Stimulated activated CD8-positive, alpha-beta memory T cell treated with anti-CD3 and anti-CD28 coated beads, Interleukin-15, amount 100 ng/mL, for 24 hours (primary cell): ENCODE measurements at places on chromosomes 12 and 14.

GRCh38 chr12:14284184-14284722 is 81.2 kb upstream of the ATF7IP start:
- DNase-seq = no peak

- no peak for DNase-seq
These were observed 5.5 kb downstream of the CYP46A1 start for GRCh38 chr14:99689266-99690236.

DNA sequence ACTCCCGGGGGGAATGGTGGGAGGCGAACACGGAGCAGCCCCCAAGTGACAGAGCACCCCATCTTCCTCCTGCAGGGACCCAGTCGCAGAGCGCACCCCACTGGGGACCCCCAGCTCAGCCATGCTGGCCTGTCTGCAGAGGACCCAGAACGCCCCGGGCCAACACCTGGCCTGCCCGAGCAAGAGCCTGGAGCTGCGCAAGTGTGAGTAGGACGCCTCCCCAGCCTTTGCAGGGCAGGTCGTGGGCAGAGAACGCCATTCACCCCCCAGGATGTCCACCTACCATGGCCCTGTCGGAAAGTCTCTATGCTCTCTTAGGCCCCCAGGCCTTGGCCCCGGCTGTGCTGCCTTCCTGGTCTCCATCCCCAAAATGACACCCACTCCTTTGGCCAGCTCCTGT is 30.4 kb downstream of the FAM222A start:
- no peak for DNase-seq

DNA sequence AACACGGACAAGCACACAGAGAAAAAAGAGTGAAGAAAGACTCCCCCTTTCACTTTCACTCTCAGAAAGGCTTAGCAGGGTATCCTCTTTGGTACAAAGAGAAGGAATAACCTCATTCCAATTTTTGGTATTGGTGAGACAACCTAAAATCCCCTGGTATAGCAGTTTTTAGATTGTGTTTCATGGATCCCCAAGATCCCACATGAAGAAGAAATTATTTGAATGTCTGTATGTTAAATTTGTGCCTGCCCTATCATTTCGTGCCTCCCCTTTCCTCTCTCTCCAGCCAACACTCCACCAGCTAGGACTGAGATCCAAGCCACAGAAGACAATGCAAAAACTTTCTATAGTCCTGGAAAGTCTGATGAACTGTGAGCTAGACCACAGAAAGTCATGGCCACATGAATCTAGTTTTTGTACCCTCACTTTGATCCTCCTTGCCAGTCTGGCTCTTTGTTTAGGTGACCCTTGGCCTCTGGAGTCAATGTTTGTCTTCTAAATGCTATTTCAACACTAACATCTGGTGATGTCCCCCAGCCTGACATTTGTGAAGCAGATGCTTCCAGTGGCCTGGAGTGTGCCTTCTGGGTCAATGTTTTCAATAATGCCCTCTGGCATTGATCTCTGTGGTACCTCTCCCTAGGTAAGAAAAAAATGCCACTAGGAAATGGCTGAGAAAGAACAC is 181.9 kb upstream of the BMP4 start:
- DNase-seq = no peak

GRCh38 chr12:75389706-75390105 is 1.2 kb upstream of the GLIPR1L2 start:
- no peak for DNase-seq

GRCh38 chr12:32115404-32116104 is 8.9 kb downstream of the BICD1 start:
- DNase-seq = no peak

GRCh38 chr12:31984806-31985591 is 25.8 kb downstream of the RESF1 start:
- DNase-seq = no peak

- no peak for DNase-seq
These were observed 31.4 kb downstream of the VWF start for GRCh38 chr12:6092784-6093722.

GRCh38 chr14:36684946-36685345 is 23.3 kb downstream of the PAX9 start:
- no peak for DNase-seq

DNA sequence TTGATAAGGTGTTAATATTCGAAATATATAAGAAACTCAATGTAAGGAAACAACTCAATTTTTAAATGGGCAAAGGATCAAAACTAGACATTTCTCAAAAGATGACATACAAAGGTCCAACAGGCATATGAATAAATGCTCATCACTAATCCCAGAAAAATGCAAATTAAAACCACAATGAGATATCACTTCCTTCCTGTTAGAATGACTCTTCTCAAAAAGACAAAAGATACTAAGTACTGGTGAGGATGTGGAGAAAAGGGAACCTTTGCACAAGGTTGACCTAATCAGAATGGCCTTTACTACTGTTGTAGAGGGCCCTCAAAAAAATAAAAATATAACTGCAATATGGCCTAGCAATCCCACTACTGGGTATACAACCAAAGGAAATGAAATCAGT is 383.4 kb downstream of the KCNH5 start:
- DNase-seq = no peak

GRCh38 chr12:110693731-110694130 is 4.8 kb upstream of the HVCN1 start:
- DNase-seq = no peak

DNA sequence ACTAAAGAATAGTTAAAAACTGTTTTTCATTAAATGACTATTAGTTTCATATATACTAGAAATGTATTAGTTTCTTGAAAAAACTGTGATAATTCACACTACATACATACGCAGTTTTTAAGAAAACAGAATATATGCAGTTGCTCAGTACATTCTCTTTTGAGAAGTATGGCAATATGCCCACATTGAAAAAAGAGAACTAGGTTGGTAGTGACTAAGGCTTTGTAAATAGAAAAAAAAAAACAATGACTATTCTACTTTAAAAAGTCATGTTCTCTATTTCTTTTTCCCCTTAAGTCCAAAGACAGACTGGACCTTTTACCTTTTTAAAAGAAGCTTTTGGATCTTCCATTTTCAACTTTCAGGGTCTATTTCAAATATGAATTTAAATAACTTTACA is 25.0 kb downstream of the SNX6 start:
- no peak for DNase-seq

DNA sequence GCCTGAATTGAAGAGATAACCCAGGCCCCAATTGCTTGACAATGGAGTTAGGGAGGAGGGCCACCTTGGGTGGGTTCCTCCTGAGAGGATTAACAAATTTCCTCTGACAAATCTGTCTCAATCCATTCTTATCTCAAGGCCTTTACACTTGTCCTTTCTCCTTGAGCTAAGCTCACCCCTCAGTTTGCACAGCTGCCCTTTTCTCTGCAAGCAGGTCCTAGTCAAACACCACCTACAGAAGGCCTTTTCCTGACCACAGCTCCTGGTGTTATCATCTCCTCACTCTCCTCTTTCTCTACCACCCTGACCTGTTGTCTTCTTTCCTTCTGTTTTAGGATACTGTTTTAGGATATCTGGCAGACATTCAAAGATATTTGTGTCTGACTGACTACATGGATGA is 26.4 kb upstream of the GSC start:
- DNase-seq = no peak

- no peak for DNase-seq
These were observed 10.2 kb upstream of the TCP11L2 start for GRCh38 chr12:106292339-106292738.

- peak; percentile 52 for DNase-seq
These were observed 34.9 kb downstream of the KRT80 start for GRCh38 chr12:52156757-52157565.

DNA sequence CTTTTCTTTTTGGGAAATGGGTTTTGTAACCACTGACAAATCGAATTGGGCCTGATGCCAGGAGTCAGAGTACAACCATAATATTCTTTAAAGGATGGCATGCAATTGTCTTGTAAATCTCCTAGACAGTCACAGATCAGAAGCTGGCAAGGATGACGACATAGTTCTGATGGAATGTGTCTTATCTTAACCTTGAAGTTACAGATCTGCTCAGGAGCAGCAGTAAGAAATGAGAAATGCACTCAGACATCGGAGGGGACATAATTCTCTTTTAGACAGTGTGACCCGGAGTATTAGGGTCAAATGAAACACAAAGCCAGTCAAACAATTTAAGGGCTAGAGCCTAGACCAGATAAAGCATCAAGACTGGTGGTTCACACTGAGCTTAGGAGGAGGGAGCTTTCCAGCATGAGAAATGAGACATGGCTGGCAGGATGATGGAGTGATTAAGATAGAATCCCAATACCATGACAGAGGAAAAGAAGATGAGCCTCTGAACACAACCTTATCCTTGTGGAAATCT is 17.5 kb downstream of the CBX5 start:
- no peak for DNase-seq

DNA sequence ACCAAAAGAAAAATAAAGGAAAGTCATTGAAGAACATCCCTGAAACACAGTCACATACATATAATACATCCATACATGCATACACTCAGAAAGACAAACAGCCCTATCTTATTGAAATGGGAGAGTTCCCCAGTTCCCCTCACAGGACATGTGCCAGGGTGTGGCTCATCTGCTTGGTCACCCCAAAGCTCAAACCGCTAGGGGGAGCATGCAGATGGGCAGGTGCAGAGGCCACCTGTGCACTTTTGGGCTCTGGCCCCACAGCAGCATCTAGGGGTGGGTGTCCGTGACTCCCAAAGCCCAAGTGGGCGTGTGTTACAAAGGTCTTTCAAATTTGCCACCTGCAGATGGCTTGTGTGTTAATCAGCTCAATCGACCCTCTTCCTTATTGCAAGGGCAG is 75.2 kb downstream of the CMAS start:
- DNase-seq = no peak

- DNase-seq = no peak
These were observed 328.0 kb upstream of the ATP2B1 start for GRCh38 chr12:90036637-90037036.

- DNase-seq = no peak
These were observed 4.6 kb downstream of the PLBD1 start for GRCh38 chr12:14563046-14563445.

- DNase-seq = no peak
These were observed 771.2 kb downstream of the FSCB start for GRCh38 chr14:43735932-43736331.

GRCh38 chr12:40240779-40241178 is 16.0 kb downstream of the LRRK2 start:
- no peak for DNase-seq

DNA sequence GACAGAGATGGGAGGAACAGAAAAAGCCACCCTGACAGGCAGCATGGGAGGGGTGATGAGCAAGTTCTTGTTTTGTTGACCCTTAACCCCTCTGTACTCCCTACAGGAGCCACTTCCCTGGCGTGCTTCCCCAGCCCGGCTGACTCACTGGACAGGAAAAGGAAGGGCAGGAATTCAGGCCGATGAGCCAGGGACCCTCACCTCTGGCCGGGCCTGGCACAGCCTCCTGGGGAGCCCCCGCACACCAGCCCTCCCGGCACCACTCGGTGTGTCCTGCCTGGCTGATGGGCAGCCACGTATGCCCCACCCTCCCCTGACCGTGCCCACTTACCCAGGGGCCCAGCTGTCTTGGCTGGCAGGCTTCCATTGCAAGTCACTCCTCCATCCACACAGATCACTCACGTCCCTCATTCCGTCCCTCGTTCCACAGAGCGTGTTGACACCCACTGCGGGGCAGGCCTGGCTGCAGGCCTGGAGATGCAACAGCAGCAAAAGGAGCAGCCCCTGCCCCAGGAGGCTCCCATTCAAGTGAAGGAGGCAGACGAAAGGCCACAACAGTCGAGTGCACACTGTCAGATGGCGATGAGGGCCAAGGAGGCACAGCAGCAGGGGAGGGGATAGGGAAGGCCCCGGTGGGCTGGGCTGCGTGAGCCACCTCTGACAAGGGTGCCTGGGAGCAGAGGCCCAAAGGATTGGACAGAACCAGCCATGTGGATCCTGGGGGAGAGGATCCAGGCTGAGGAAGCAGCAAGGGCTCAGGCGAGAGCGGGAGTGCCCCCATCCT is 19.7 kb upstream of the CD9 start:
- no peak for DNase-seq

DNA sequence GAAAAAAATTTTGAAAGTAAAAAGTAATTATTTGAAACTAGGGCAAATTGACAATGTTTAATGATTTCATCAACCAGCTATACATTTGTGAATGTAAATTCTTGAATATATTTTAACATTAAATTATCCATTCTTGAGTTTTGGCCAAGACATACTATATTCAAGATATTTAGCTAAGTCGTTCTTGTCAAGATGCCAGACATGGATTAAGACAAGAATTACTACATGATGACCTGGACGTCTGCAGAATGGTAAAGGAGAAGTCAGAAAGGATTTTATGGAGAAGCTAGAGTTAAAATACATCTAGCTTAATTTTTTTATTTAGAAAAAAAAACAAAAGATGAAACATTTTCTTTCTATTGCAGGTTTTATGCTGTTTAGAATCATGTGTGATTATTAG is 255.8 kb downstream of the TMTC2 start:
- no peak for DNase-seq

DNA sequence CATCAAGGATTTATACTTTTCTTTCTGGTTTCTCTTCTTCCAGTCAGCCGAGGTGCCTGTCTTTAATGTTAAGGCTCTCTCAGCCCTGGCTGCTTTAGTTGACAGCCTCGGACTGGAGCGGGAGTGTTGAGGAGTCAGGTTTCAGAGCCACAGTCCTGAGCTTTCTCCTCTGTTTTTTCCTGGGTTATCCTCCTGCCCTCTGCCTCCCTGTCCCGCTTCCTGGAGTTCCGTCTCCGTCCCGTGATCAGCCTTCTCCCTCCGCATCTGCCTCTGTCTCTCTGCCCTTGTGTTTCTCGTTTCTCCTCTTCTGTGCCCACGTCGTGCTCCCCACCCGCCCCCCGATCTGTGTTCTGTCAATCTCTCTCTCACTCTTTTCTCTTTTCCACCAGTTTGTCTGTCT is 33.0 kb downstream of the IQSEC3 start:
- DNase-seq = no peak

DNA sequence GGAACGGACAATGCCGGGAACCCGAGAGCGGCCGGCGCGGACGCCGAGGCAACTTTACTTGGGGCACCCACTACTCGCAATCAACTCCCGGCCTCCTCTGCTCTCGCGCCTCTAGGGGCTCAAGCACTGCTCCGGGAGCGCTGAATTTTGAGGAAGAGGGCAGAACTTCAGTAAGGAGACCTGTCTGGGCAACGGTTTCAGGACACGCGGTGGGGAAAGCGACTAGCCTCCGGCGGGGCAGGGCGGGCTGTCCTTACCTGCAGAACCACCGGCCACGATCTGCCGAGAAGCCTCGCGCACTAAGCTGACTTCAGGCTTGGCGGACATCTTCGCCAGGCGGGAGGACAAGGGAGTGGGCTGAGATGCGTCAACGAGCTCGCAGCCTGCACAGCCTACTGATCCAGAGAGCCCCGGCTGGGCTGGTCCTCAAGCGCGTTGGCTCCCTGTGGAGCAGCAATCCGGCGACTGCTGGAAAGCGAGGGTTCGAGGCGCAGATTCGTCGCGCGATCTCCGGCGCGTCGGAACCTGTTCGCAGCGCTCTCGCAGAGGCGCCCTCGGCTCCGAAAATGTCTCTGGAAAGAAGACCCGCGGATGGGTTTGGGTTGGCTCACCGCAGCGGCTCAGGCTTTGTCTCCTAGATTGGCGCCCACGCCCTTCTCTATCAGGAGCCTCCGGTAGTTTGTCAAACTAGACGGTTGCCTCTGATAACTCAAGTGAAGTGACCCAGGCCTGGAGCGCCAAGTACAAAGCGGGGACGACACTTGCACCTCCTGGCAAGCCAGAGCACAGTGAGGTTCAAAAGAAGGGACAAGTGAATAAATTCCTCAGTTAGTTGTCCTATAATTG is at the start of gene SLC25A21:
SLC25A21 (minus strand) TSS at position 583 of the 846 bp plus-strand sequence.
- no peak for DNase-seq
